DMS53 (cell line): ENCODE measurements at places on chromosomes 7 and 10.

- DNase-seq = no peak
Measured at GRCh38 chr10:22834471-22834870, 93.4 kb upstream of the ARMC3 start.

GRCh38 chr7:3432911-3433310 lies 131.9 kb downstream of the SDK1 start:
- DNase-seq = no peak

DNA sequence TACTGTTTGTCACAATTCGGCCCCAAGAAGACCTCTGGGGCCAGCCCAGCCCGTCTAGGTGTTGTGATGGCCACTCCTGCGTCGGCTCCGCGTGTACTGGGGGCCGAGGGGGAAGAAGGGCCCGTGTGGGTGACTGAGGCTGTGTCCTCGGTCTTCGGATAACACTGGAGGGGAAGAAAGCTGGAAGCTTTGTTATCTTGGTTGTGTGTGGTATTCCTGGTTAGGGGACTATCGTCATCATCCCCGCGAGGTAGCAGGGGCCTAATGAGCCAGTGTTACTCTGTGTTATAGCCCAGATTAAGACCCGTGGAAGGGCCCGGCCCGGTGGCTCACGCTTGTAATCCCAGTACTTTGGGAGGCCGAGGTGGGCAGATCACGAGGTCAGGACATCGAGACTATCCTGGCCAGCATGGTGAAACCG lies 854 bp downstream of the MTG1 start:
- DNase-seq = no peak

DNA sequence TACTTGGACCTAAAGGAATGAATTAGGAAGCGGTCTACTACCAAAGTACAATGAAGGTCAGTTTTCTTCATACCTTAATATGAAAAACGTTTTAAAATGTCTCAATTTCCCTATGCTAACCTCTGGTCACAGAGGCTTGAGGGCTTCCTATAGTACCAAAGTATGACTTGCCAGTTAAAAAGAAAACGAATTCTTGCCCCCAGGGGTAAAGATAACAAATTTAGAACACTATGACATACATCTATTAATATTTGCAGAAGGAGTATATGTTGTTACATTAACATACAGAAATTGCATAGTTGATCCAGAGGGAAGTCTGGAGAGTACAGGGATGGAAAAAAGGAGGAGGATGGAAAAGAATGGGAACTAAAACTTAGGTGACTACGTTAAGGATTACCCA lies 13.8 kb upstream of the KMT2E start:
- no peak for DNase-seq

DNA sequence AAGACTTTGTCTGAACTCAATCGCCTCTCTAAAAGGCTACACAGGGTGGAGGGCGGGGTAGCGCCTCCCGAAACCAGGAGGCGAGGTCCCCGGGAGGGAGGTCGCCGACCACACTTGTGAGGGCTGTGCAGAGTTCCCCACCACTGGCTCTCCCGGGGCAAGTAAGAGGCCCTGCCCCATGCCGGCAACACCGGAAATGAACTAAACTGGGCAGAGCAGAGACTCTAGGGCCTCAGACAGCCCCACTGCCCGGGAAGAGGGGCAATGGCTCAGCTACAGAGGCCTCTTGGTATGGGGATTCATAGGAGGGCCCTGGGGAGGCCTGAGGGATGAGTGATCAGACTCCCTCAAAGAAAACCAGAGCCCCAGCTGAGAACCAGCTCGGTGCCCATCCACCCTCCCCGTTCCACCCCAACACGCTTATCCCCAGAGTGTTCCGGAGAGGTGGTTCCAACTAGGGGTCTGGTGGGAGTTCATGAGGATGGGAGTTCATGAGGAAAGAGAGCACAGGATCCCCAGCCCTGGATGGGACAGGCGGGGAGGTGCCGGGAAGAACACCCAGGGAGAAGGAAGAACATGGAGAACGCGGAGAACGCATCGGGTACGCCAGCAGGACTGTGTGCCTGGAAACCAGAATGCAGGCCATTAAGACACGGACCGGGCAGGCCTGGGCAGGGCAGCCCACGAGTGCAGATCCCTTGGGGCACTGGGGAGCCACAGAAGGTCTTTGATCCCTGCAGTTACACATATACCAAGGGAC lies 89.4 kb upstream of the MYL10 start:
- no peak for DNase-seq

DNA sequence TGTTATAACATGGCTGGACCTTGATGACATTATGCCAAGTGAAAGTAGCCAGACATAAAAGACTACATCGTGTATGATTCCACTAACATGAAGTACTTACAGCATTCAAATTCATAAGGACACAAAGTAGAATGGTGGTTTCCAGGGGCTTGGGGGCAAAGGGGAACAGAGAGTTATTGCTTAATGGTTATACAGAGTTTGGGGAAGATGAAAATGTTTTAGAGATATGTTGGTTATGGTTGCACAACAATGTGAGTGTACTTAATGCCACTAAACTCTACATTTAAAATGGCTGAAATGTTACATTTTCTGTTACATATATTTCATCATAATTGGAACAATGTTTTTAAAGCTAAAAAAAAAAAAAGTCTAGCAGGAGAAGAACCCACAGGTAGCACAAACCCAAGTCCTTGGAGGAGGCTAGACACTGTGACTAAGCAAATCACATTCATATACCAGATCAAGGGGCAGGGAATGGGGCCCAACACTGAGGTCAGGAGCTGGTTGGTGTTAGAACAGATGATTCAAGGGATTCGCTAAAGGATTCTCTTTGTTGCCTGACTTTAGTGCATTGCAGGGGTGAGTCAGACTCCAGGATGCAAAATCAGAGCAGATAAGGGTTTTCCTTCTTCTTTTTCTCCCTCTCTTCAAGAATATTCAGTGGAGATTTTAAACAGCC lies 25.1 kb upstream of the AOAH start:
- DNase-seq = no peak

GRCh38 chr10:113128450-113129070 lies 178.5 kb downstream of the TCF7L2 start:
- no peak for DNase-seq

- no peak for DNase-seq
Measured at GRCh38 chr10:126955934-126956711, 50.9 kb downstream of the DOCK1 start.

- DNase-seq = no peak
Measured at GRCh38 chr7:44329081-44329480, 3.7 kb upstream of the CAMK2B start.

GRCh38 chr7:130896898-130897514 lies 163.0 kb upstream of the KLF14 start:
- peak; percentile 95 for DNase-seq

DNA sequence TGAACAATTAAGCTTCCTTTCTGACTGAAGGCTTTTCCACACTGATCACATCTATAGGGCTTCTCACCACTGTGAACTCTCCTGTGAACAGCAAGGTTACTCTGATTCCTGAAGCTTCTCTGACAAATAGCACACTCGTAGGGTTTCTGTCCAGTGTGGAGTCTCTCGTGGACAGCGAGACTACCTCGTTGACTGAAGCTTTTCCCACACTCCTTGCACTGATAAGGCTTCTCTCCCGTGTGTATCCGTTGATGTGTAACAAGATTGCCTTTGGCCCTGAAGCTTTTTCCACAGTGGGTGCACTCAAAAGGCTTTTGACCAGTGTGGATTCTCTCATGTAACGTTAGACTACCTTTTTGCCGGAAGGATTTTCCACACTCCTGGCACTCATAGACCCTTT lies 4.4 kb downstream of the ZNF32 start:
- DNase-seq = peak; percentile 45

GRCh38 chr7:30171766-30172447 lies 37.1 kb downstream of the MTURN start:
- peak; percentile 30 for DNase-seq

DNA sequence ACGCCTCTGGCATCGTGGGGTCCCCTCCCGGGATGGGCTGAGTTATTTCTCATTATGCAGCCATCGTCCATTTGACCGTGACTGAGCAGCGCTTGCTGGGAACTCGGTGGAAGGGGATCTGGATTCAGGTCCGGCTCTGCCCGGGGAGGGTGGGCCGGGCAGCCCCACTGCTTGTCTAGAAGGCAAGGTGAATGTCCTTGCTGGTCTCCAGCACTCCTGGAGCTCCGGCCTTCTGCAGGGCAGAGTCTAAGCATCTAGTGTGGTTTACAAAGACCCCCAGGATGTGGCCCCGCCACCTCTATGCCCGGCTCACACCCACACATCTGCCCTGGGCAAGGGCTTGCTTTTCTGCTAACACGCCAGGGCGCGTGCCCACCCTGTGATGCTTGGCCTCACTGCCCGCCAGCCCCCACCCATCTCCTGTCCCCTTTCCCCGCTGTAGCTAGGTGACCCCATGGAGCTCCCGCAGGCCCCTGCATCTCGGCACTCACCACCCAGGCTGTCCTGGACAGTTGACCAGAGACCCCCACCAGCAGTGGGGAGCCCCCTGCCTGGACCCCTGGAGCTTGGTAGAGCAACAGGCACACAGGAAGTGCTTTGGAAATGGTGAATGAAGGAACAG lies 151.0 kb upstream of the CHST15 start:
- no peak for DNase-seq

- DNase-seq = no peak
Measured at GRCh38 chr7:93176992-93177580, 28.9 kb upstream of the SAMD9L start.

- no peak for DNase-seq
Measured at GRCh38 chr10:131737543-131738395, 163.0 kb upstream of the PPP2R2D start.

DNA sequence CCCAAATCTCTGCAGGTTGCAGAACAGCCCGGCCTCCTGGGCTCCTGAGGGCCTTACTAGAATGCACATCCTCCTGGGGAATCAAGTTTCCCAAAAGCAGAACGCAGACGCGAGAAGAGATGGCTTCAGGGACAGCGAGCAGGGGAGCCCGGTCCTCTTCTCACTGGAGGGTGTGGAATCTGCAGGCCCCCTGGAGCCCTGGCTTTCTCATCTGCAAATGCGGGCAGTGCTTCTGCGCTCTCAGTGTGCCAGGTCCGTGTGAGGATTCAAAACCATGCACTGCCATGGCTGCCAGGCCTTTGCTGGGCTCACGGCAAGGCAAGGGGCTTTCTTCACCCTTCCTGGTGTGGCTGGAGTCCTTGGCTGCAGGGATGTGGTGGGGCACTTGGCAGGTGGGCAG lies 330.9 kb upstream of the MKI67 start:
- DNase-seq = no peak

DNA sequence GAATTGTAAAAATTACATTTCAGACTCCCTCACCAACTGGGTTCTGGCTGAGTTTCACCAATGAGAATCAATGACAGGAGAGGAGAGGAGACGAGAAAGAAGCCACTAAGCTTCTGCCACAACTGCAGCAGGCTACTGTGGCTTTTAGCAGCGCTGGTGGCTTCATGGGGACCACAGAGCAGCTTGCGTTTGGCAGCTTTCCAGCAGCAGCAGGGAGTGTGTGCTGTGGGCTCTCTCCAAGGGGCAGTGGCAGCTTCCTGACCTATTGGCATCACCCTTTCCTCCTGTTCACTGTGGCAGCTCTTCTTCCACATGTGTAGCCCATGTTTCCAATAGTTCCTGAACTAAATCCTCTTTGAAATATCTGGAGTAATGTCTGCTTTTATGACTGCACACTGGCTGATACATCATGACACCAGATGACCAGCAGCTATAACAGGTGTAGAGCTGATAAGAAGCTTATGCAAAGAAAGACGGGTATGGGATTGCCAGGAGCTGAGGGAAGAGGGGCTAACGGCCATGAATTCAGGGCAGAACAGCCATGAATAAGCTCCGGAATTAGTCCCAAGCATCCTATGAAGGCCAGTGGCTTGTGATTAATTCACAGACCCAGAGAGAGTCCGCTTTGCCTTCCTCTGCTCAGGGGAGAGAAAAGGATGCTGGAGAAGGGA lies 46.8 kb downstream of the KCNH2 start:
- DNase-seq = no peak

DNA sequence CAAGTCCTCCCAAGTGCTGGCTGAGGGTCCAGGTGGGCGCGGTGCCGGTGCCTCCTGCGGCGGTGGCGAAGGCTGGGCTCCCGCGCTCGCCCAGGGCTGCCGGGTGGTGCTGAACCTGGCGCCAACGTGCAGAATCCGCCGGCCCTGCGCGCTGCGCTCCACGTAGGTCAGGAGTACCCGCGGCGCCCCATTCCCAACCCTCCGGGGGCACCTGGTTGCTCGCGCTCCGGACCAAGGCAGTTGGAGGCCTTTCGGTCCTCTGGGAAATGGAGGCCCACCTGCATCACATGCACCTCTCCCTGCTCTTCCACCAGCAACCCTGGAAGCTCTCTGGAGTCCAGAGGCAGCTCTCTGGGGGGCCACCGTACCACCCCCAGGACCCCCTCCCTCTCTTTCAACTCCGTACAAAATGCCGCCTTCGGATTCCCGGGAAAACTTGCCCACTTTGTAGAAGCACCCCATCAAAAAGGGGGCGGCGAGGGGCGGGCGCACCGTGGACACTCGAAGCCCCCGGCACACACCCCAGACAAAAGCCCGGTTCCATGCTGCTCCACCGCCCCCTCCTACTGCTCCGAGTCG lies 745 bp downstream of the SLC16A9 start:
- DNase-seq = peak; percentile 66

GRCh38 chr10:90047243-90047729 lies 345.9 kb downstream of the KIF20B start:
- DNase-seq = peak; percentile 43

GRCh38 chr10:122102869-122103525 lies 114.0 kb downstream of the TACC2 start:
- peak; percentile 12 for DNase-seq

DNA sequence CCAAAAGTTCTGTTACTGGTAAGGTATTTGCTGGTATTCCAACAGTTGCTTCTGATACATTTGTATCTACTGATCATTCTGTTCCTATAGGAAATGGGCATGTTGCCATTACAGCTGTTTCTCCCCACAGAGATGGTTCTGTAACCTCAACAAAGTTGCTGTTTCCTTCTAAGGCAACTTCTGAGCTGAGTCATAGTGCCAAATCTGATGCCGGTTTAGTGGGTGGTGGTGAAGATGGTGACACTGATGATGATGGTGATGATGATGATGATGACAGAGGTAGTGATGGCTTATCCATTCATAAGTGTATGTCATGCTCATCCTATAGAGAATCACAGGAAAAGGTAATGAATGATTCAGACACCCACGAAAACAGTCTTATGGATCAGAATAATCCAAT lies 131.0 kb downstream of the AASS start:
- no peak for DNase-seq

DNA sequence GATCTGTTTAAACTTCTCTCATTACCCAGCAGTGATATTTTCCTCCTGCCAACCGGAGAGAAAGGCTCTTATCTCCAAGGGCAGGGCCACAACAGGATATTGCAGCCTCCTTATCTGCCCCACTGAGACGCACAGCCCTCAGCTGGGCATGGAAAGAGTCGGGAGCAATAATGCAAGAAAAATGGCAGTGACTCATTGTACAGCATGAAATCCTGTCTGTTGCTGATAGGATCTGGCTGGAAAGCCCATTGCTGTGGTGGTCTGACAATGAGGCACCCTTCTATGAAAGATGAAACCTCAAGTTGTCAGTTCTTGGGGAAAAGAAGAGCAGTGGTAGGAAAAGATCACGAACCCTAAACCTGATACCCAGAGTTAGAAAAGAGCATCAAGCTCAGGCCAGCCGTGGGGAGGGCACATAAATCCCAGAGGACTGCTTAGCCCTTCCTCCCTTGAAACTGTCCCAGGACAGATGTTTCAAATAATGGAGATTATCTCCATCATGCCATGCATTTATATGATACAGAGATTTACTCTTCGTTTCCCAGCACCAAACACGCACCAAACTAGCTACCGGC lies 47.0 kb upstream of the FIGNL1 start:
- DNase-seq = no peak
